ENCODE measurements at places on chromosomes 4 and X.

DNA sequence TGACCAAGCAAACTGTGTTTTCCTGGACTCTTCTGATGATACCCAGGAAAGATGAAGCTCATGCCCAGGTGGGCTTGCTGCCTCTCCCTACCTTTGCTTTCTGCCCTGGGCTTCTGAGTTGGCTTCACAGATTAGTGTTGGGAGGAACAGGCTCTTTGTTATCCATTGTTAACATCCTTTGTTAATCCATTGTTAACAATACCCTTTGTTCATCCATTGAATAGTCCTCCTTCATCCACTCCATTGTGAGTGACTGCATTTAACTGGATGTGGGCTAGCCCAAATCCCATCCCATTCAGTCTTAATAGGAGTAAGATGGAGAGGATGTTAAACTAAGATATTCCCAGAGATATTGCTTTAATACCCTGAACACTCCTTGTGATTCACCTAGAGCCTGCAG is 199.0 kb upstream of the LNX1 start:
- DNase-seq, result no peak

DNA sequence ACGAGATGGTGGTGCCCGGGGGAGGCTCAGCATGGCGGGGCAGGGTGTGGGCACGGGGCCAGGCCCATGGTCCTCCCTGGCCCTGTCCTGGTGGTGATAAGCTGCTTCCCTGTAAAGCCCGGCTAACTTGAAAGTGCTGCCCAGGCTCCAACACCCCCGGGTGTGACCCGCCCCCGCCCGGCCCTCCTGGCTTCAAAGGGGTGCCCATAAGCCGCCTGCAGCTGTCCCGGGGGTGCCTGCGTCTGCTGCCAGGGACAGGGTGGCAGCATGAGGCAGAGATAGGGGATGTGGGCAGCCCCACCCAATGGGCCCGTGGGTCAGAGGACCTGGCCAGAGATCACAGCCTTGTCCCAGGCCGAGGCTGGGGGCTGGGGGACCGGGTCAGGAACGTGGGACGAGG is 18.1 kb downstream of the FGFRL1 start:
- no peak for DNase-seq

DNA sequence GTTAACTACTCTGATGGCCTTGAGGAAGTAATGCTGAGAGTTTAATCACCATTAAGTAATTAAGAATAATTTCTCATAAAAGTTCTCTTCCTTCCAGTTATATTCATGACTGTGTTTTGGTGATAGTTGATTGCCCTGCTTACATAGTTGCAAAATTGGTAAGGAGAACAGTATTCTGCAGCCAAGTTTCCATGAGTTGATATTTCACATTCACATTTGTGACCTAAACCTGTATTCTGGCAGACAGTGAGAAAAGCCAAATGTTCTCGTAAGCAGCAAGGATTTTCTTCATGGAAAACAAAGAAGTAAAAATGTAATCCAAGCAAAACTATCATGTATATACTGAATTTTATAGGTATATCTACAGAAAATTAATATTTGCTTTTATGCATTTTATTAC is 187.8 kb upstream of the NUDT6 start:
- DNase-seq, result no peak

GRCh38 chr4:40333921-40334352 is 1.2 kb upstream of the CHRNA9 start:
- peak; percentile 51 for DNase-seq

DNA sequence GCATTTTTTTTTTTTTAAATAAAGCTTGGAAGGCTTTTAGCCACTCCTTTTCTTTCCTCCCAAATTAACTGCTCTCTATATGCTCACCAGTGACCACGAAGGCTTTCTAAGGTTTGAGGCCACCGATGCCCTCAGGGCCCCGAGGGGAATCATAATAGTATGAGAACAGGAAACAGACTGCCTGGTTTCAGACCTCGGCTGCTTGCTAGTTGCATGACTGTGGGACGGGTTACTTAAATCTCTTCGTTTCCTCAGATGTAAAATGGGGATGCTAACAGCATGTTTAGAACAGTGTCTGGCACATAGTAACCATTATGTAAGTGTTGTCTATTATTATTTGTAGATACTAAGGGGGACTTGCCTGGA is 3.6 kb downstream of the LINC00632 start:
- DNase-seq, result no peak

DNA sequence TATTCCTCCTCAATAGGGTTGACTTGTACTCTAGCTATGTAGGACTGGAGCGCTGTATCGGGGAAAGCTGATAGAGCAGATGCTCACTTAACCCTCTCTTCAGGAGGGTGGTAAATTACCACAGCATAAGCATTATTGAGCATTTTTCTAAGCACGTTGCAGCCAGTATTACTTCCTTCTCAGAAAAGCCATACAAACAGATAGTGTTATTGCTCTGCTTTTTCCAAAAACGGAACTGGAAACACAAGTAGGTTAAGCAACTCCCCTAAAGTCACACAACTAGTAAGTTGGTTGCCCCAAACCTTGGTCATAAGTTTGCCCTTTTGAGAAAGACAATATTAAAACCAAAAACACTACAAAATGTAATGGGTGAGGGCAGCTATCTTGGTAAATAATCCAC is 73.9 kb downstream of the REELD1 start:
- no peak for DNase-seq
